ENCODE measurements at places on chromosomes 7 and 10.

GRCh38 chr7:121936951-121937623, 64.1 kb downstream of the PTPRZ1 start:
- DNase-seq, result no peak

- DNase-seq, result no peak
Measured at GRCh38 chr7:42186151-42186550, 50.9 kb downstream of the GLI3 start.

GRCh38 chr10:104274762-104275721, 6.1 kb downstream of the GSTO2 start:
- DNase-seq, result peak; percentile 23

- no peak for DNase-seq
Measured at GRCh38 chr7:47031786-47032535, 550.0 kb downstream of the TNS3 start.

DNA sequence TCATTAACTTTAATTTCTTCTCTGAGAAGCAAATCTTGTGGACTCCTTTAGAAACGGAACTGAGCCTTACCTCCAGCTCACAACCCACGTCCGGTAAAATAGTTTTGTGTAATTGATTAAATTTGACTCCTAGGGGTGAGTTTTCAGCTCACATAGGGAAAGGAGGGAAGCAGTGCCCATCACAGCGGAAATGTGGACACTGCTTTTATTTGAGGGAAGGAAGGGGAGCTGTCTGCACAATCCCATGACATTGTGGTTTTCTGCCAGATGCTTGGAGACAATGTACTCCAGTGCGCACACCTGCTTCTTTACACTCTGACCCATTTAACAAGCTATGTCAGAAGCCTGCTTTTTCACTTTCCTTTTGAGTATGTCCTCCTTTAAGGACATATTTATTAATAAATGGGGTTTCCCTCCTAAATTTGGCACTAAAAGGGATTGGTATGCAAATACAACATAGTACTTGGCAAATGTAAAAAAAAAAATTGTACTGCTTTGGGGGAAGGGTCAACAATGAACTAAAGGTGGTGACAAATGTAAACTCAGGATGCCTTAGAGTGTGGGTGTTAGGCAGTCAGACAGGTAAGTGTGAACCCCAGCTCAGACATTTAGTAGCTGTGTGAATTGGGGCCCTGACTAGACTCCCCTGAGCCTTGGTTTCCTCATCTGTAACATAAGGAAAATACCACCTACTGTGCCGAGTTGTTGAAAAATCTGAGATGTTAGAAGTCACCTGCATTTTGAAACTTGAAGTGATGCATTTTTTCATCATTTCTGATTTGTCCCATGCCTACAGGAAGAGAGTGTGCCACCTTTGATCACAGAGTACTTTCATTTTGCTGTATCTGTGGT, 90.2 kb upstream of the KLF6 start:
- no peak for DNase-seq

- no peak for DNase-seq
Measured at GRCh38 chr7:55026867-55027490, 8.2 kb downstream of the EGFR start.

- no peak for DNase-seq
Measured at GRCh38 chr10:131859341-131860020, 41.3 kb upstream of the PPP2R2D start.

GRCh38 chr7:141649137-141649864, 52.7 kb downstream of the DENND11 start:
- no peak for DNase-seq

GRCh38 chr7:109126404-109127050, 556.9 kb downstream of the DNAJB9 start:
- DNase-seq, result no peak

DNA sequence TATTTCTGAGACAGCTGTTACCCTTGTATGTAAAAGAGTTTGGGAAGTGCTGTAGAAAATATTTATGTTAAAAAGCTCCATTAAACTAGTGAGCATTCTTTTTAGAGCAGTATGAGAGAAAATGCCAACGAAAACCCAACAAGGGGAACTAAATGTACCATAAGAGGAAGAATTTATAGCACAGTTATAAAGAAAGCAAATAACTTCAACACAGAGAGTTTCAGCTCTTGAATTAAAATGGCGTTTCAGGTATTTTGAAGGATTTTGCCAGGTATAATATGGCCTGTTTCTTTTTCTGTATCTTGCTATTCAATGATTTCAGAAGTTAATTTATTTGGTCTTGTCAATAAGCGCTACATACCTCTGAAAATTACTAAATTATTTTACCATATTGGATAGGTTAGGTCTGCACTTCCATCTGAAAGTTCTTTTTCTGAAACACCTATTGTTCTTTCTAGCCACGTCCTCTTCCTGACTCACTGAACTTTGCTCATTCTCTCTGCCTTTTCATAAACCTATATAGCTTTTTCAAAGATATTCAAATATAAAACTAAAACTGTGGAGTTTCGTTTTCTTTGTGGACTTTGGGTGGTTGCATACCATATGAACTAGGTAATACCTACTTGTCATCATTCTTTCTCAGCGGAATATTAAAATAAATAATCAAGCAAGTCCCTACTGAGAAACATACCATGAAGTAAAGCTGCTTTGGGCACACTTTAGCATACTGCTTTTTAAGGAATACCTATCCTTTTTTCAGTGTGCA, 136.1 kb downstream of the SEMA3A start:
- no peak for DNase-seq

GRCh38 chr10:60149003-60149402, 240.7 kb downstream of the ANK3 start:
- no peak for DNase-seq

GRCh38 chr7:112788778-112789343, 1.3 kb downstream of the TMEM168 start:
- no peak for DNase-seq

DNA sequence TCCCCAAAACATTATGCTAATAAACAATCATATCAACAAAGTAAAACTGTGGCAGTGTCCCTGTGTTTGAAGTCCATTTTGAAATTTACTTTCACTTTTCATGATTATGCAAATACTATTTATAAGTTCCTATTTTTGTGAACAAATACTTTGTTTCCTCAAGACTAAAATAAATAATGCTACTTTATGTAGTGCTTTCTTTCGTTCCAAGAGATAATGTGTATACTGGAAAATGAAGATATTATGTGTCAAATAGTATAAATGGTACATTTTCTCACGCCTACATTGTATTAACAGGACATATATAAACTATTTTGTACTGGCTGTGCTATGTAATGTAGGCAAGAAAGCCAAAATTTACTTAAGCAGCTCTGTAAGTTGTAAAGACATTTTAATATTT, 136.3 kb downstream of the MALRD1 start:
- no peak for DNase-seq

- DNase-seq, result no peak
Measured at GRCh38 chr10:124711145-124711544, 33.0 kb downstream of the FAM53B start.

DNA sequence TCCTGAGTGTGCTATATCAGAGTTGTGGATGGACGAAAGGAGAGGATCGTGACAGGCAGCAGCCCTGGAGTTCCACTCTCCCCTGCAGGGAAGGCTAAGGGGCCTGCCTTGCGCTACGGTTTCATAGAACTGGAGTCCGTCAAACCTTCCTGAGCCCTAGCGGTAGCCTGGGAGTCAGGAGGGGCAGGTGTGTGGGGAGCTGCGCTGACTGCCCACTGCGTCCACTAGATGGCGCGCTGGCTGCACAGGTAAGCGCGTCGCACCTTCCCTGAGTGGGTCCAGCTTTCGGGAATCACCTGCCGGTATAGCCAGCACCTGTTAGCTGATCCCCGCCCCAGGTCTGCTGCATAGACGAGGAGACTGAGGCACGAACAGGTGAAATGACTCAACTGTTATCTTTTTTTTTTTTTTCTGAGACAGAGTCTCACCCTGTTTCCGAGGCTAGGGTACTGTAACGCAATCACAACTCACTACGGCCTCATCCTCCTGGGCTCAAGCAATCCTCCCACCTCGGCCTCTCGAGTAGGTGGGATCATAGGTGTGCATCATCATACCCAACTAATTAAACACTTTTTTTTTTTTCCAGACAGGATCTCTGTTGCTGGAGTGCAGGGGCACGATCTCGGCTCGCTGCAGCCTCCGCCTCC, 20.2 kb upstream of the BAIAP2L1 start:
- DNase-seq, result peak; percentile 27

DNA sequence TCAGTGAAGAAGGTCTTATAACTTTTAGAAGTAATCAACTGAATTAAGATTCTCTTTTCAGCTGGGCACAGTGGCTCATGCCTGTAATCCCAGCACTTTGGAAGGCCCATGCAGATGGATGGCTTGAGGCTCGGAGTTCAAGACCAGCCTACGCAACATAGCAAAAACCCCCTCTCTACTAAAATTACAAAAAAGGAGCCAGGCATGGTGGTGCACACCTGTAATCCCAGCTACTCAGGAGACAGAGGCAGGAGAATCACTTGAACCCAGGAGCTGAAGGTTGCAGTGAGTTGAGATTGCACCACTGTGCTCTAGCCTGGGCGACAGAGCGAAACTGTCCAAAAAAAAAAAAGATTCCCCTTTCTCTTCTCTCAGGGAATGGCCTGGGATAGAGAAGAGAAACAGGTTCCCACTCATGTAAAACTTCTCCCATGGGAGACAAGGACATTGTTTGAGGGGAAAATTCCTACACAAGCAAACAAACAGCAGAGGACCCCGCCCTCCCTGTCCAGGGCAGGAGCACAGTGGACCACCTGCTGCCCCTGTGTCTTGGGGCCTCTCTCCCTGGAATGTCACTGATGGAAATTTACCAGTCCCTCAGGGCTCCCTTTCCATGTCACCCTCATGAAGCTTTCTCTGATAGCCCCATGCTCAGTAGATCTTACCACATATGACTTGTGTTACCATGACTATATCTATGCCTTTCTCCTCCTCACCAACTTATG, 5.6 kb downstream of the IL2RA start:
- no peak for DNase-seq

- DNase-seq, result no peak
Measured at GRCh38 chr10:113993489-113993991, 50.1 kb upstream of the ADRB1 start.

DNA sequence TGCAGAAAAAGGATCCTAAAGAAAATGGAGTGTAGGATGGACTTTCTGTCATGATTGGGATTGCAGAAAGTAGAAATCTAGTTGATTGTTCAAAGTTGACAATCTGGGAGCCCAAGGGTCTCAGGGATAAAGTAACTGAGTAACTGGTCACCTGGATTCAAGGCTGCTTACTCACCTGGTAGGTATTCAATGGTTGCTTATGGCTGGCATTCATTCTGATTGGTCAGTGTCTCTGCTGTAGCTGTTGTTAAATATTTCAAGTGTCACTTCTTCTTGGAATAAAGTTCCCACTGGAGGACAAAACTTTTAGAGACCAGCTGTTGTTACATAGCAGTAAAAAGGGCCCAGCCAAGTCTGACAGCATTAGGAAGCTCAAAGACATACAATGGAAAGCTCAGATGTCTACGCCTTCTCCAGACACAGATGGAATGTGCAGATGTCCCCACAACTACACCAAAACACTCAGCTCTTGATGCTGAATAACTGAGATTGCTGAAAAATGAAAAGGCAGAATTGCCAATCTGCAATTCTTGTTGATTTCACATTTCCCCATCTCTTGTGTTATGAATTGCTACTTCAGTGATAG, 106.9 kb downstream of the ZNF467 start:
- no peak for DNase-seq

DNA sequence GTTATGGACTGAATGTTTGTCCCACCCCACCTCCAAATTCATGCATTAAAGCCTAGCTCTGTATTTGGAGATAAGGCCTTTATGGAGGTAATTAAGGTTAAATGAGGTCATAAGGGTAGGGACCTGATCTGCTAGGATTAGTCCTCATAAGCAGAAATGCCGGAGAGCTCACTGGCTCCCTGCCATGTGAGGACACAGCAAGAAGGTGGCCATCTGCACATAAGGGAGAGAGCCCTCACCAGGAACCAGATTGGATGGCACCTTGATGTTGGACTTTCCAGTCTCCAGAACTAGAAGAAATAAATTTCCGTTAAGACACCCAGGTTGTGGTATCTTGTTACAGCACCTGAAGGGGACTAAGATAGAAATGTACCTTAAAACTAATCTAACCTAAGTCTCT, 816.1 kb upstream of the C7orf33 start:
- no peak for DNase-seq

GRCh38 chr10:6225263-6225814, 22.6 kb downstream of the PFKFB3 start:
- DNase-seq, result no peak

DNA sequence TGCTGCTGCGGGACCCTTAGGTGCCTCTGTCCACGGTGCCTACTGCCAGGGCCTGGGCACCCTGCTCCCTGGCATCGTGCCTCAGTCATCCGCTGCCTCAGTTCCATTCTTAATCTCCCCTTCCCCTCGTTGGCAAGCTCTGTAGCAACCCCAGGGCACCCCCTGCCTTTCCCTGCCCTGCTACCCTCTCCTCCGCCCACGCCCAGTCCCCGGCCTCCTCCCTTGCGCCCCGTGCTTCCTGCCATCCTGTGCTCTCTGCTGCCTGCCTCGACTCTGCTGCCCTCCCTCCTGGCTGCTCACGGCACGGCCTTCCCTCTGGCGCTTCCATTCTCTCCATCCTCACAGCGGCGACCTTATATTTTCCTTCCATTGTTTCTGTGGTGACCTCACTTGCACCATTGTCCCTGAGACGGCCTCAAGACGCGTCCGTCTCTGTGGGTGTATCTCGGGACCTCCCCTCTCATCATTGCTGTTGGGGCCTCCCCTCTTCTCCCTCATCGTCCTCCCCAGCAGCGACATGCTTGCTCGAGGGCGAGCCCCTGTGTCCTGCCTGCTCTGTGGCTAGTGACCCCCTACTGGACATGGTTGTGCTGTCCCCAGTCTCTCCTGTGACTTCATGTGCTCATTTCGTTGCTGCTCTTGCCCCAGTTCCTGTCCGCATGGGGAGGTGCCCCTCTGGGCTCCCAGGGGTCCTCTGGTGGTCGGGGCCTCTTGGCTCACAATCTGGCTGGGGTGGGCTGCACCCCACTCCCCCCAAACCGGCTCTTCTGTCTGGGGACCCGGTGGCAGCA, 35.3 kb downstream of the AGAP3 start:
- DNase-seq, result no peak
